NCI-H774 (cell line): ENCODE measurements at places on chromosomes 3 and 15.

DNA sequence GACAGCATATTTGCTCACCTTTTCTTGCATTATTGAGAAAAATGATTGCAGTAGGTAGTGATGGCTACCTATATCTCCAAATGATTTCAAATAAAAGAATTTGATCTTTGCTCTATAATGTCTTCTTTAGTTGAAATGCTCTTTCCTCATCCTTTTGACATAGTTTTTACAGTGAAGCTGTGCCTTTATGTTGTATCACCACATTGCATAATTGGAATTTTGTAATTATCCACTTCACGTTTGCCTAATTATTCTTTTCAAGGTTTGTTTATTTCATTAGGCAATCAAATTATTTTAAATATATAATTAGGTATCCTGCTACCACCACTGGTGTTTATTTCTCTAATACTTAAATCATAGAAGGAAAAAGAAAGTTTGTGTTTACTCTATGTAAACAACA is 21.3 kb upstream of the P2RY13 start:
- DNase-seq: no peak

DNA sequence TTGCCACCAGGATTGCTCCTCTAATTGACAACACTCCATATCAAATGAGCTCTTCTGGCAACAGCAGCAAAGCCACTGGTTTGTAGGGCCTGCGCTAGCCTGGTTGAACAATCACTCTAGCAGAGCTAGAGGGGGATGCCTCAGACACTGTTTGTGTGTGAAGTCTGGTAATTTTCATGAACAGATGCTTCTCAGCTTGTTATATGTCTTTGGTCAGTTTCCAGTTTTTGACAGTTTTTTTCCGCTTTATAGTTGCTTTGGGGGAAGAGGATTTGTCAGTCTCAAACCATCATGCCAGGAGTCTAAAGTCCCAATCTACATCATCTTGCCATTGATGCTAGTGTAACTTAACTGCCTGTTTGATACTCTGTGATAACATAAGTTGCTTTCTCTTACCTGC is 136.0 kb downstream of the HCN4 start:
- DNase-seq: no peak

- no peak for DNase-seq
Observed at GRCh38 chr15:95498961-95499360, 831.5 kb upstream of the NR2F2 start.

DNA sequence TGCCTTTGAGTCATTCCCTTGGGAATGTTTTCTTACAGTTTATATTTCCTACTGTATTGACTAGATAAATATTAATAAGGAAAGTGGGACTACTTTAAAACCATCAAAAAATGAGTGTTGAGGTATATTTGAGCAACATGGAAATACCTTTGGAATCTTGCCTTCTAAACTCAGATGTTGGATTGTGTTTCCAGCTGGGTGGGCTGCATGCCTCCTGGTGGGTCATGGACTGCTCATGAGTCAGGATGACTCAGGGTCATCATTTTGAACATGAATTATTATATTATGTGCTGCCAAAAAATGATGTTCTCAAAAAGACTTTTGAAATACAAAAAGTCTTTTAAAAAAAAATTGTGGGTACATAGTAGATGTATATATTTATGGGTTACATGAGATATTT is 41.1 kb upstream of the APH1B start:
- DNase-seq: no peak
